Activated naive CD4-positive, alpha-beta T cell treated with anti-CD3 and anti-CD28 coated beads, Interleukin-2, amount 50 U/mL, for 72 hours (primary cell): ENCODE measurements at places on chromosomes 11 and 22. TPM values are rescaled to one million over a fixed set of nuclear protein-coding genes. Genes with fewer than 3 reads are reported as not detected.

- no peak for DNase-seq
Measured at GRCh38 chr22:36776722-36777121, 803 bp upstream of the IFT27 start.

Gene MLC1
- total RNA-seq: 0.29 TPM

GRCh38 chr11:122685041-122685440, 29.5 kb downstream of the UBASH3B start:
- DNase-seq: no peak

GRCh38 chr11:14310679-14311078, 48.3 kb downstream of the RRAS2 start:
- DNase-seq: no peak

Gene SCGB1D2
- not detected for total RNA-seq

DNA sequence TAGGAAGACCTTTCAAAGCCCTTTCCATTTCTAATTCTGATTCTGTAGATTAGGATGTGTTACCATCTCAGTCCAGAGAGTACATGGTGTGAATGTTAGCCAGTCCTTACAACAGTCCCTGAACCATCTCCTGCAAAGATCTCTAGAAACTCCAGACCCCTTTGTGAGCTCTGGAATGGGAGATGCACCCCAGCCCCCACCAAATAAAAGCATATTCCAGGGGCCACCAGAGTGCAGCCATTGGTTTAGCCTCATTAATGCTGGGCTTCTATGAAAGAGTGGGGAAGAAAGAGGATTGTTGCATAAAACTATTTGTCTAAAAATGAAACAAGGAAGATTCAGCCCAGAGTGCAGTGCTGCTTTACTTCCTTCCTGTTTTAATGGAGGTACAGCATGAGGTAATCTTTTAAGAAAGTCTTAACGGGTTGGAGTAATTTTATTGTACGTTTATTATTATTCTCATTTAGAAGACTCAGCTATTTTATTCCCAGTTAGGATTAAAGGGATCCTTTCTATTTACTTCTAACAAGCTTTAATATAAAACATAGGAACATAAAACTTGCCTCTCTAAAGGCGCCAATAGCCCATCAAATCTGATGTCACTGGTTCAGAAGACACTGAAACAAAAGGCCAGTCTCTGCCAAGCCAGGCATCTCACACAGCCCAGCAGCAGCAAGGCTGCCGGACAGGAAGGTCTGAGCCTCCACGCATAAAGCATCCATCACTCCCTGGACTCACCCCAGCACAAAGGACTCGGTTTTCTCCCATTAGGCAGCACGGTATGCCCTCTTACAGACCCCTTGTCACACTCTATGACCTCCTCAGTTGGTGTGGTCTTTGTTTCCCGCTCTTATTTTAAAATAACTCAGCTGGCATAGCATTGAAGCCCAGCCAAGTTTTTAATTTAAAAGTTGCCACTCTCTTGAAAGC, 203.9 kb upstream of the BLID start:
- DNase-seq: no peak
